Esophagus squamous epithelium (tissue), 5 donors: ENCODE measurements at places on chromosomes 13 and 19.

GRCh38 chr13:111115061-111115964 lies at the start of gene ARHGEF7:
Gene ARHGEF7, plus strand, starts transcription at chr13:111115310. Its CDS starts 217 bp downstream, at chr13:111115527.
- DNase-seq: no peak

DNA sequence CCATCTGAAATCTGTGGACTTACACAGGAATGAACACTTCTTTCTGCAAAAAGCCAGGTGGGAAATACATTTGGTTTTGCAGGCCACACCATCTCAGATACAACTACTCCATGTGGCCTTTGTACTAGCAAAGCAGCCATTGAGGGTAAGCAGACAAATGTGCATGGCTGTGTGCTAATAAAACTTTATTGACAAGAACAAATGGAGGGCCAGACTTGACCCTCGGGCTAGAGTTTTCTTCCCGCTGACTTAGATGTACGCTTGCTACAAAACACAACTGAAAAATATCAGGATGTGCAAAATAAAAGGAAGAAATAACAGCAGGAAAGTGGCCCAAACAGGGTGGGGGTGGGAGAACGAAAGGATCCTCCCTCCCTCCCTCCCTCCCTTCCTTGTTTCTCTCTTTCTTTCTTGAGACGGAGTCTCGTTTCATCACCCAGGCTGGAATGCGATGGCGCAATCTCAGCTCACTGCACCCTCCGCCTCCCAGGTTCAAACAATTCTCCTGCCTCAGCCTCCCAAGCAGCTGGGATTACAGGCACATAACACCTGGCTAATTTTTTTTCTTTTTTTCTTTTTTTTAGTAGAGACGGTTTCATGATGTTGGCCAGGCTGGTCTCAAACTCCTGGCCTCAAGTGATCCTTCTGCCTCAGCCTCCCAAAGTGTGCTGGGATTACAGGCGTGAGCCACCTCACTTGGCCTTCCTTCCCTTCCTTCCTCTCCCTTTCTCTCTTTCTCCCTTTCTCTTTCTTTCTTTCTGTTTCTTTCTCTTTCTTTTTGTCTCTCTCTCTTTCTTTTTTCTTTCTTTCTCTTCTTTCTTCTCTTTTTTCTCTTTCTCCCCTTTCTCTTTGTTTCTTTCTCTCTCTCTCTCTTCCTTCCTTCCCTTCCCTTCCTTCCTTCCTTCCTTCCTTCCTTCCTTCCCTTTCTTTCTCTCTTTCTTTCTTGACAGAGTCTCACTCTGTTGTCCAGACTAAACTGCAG lies 29.3 kb downstream of the CCL25 start:
- DNase-seq: no peak

DNA sequence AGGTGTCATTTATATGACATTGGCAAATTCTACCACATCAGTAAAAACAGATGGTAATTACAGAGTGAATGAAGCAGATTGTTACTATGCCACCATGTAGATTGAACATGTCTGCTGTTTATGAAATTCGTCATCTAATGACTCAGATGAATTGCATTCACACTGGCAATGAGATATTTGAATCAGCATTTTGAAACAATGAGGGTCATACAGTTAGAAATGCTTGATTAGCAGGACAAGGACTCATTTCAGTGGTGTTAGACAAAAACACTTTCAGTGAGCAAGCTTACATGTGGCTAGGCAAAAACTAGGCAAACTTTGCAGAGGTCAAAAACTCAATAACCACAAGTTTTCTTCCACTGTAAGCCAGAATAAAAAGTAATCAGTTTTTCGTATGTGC lies 1165.0 kb downstream of the SLITRK1 start:
- no peak for DNase-seq

DNA sequence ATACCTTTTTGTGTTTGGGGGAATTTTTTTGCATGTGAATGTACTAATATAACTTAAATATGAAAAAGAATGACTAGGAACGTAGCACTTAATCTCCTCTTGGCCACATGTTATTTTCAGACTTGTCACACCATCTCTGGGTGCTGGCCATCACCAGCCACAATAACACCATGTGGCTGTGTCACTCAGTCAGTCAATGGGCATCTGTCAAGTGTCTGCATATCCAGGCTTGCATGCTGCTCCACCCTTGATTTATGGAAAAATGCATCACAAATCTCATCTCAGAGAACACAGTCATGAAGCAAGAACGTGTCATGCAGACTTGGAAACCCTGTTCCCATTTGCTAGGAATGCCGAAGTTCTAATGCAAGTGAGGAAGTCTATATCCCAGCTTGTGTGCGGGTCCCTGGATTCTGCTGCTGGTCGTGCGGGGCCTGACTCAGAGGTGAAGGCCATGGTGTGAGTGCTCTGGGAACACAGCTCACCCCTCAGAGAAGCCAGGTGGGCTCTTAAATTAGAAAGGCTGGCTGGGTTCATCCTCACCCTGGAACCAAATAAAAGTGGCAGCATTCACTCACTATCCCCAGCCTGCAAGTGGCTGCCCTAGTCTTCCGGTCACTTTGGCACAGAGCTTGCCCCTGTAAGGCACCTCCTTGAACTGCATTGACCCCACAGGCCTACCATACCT lies 53.6 kb upstream of the ARHGEF7 start:
- DNase-seq: no peak

GRCh38 chr13:100860866-100861265 lies 186.3 kb upstream of the TMTC4 start:
- DNase-seq: no peak
